ENCODE measurements at places on chromosomes 5 and 9.

DNA sequence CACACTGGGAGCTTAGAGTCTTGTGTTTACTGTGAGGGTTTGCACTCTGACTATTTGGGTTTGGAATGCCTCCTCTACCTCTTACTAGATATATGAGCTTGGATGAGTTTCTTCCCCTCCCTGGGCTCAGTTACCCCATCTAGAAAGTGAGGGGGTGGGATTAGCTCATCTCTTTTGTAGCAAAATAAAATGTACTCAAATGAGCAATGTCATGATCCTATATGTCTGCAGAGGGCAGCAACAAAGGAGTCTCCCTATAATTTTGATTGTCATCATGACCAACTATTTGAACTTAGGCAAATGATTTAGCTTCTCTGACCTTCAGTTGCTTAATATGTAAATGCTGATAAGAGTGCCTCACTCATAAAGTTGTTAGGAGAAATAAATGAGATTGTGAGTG is 109.0 kb downstream of the DPYSL3 start:
- no peak for DNase-seq

DNA sequence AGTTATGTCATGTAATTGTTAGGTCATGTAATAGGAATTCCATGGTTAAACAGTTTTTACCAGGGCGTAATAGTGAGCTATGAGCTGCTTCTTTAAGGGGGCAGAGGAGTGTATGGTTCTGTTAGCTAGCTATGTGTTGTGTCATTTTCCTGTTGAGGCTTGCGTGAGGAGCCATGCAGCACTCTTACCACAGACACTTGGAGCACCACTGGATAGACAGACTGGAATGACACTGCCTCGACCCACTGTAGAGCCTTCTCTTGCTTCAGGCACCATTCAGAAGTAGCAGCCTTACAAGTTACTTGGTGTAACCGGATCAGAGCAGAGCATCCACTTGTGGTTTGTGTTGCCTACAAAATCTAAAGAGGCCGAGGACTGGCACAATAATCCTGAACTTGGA is 28.3 kb upstream of the STOM start:
- no peak for DNase-seq

DNA sequence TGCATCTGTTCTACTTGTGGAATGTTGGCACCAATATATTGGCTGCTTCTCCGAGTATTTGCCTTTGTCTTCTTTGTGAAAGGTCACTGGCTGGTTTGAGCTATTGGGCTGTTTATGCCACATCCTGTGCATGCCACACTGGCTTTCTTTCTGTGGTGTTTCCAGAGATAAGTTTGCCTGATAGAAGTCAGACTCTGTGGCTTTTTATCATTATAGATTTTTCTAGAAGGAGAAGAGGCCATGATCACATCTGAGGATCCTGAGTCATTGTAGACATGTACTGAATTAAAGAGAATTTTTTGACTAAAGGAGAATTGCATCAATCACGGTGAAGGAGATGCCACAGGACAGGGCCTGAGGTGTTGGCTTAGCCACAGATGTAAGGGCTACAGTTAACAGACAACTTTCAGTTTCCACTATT is 26.5 kb upstream of the CDKN2B start:
- DNase-seq: no peak

- no peak for DNase-seq
Observed at GRCh38 chr5:142305211-142305610, 19.6 kb downstream of the SPRY4 start.
